ENCODE measurements at places on chromosomes 16 and 17. TPM values are rescaled to one million over a fixed set of nuclear protein-coding genes. Genes with fewer than 3 reads are reported as not detected.

DNA sequence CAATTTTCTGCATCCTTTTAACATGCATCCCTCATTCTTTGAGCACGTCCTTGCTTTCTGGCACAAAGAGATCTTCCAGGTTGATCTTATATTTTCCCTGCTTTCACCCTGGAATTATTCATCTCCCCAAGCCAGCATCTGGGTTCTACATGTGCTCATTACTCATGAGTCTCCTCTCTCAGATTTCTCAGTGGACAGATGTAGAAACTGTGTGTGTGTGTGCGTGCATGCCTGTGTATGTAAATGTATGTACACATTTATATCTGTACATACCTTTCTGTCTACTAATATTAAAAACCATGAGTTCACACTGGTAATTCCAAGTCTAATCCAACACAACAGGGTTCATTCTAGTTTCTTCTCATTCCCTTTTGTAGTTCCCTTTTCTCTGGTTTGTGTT, 41.9 kb upstream of the NSRP1 start:
- DNase-seq = no peak

- peak; percentile 40 for DNase-seq
These were observed 106.4 kb downstream of the SLC39A11 start for GRCh38 chr17:72985882-72986720.

DNA sequence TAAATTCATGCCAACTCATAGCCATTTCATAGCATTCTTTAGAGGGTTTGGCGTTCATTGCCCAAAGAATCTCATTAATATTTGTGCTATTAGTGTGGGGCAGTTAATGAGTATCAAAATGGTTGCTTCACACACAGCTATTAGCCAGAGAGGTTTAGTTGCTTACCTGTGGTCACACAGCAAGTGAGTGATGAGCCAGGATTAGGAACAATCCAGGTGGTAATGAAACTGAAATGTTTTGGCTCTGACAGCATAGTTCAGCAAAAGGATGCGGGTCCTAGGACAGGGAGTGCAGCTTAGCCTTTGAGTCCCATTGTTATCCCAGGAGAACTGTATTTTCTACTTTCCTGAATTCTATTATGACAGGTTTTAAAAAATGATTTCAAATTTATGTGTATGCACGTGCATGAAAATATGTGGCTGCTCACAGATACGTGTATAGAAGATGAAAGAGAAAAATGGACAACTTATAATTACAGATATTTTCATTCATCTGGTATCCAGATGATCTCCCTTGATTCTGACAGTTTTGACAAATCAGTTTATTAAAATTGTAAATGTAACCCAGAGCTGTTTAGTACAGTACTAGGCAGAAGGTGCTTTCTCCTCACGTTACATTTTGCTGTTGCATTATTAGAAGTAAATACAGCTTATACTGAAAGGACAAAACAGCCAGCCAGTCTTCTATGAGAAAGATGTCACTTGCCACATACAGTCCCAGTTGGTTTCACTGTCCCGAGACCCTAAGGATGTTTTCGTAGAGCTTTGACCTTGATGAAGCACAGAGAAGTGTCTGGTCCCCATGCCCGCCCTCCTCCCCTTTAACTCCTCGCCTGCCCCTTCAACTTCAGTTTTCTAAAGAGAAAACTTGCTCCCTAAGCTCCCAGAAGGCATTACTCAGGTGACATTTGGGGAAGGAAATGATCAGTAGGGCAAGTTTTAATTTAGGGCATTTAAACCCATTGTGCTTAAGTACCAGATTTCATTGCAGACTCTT, 99.8 kb upstream of the TBX2 start:
- no peak for DNase-seq

DNA sequence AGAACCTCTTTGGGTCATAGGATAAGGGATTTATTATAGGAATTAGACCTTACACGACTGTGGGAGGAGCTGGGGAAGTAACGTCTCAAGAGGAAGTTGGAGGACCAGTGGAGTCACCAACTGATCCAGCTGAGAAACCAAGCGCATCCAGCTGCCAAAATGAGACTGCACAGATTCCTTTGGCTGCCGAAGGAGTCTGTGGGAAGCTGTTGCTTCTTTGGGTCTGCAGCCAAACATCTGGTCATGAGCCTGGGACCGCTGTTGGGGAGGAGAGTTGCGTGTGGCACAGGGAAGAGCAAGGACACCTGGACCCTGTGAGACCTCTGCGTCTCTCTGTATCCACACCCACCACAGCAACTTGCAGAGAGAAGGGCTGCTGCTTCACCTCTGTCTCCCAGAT, 2.4 kb upstream of the NACA2 start:
- no peak for DNase-seq

- DNase-seq = no peak
These were observed 151.9 kb upstream of the GSE1 start for GRCh38 chr16:85461022-85461813.

SLC38A8 gene
- total RNA-seq = 0.80 TPM

DNA sequence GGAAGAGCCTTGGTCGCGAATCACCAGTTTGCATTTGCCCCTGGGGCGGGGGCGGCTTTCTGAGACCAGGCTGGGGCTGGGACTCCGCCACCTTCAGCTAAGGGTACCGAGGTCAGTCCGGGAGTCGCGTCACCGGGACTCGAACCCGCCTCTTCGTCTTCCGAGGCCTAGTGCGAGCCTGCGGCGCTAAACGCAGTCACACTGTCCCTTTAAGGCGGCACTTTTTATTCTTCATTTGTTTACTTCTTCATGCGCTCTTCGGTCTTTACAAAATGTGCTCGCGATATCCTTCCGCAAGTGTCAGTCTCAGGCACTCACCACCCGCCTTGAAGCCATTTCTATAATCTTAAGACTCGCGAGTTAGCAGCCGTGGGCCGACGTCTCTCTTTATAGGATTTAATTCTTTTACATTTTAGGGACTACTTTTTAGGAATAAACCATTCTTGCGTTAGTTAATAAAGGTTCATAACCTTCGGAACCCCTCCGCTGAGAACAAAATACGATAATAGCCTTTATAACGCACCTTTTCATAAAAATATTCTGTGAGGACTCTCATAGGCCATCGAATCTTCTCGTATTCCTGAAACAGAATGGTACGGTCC, 593 bp upstream of the HEXIM1 start:
- DNase-seq = no peak

GRCh38 chr17:32451879-32452278, 7.6 kb downstream of the PSMD11 start:
- DNase-seq = no peak

IRX3 gene
- 4.5 TPM for total RNA-seq

GRCh38 chr17:17545031-17545820, 46.3 kb downstream of the PEMT start:
- DNase-seq = no peak

DNA sequence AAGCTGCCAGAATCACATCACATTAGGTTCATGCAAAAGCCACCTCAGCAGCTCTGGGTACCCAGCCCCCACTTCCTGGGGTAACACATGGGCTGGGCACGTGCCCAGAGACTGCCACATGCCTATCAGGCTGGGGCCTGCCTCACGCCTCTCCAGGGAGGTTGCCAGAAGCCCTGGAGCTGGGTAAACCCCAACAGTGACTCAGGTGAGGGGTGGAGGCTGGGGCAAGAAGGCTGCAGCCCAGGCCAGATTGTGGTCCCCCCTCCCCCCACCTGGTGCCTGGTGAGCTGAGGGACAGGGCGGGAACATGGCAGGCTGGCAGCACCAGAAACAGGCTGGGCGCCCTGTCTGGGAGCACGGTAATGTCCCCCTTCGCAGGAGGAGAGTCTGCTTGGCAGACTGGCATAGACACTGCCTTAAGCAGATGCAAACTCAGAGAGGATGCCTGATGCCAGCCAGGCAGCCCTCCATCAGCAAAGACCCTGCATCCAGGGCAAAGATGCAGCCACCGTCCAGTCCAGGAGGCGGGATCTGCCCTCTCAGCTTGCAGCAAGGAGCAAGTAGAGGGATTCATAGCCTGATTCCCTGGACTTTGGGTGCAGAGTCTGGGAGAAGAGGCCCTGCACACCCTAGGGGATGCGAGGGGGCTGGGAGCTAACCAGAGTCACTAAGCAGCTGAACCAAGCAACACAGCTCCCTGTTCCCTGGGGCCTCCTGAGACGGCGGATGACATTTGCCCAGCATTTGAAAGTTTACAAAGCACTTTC, 28.8 kb downstream of the NGFR start:
- no peak for DNase-seq

GRCh38 chr17:64038331-64039105, 18.1 kb upstream of the ICAM2 start:
- no peak for DNase-seq

DNA sequence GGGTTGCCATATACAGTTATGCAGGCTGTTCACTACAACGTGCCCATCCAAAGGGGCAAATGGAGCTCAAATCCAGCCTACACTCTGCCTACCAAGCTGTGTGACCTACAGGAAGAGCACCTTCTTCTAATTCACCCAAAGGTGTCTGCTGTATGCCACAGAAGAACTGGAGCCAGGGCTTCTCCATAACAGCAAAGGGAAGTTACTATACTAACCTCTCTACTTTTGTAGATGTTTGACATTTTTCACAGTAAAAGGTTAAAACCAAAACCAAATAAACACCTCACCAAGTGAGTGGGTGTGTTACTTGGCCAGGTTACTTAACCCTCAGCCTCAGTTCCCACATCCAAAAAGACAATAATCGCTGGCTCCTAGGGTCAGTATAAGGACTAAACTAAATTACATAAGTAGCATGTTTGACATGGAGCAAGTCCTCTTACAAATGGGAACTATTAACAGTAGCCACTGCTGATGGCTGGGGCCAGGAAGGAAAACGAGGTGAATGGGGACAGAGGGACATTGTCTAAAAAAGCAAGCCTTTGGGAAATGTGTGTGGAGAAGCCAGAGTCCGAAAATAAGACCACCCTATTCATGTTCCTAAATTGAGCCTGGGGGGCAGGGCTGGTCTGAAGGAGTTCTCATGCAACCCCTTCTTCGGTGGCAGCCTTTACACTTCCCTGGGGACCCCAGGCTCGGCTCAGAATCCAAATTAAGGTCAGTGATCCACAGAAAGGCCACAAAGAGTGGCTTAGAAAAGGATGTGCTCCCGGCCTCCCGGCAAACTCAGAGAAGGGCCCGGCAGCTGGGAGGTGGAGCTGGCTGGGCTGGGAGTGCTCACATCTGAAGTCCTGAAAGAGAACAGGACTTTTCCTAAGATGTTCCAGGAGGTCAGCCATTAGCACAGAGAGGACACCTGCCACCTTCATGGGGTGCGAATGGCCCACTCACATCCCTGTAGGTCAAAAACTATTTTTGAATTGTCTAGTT, 13.5 kb downstream of the CUEDC1 start:
- no peak for DNase-seq

CDH13 gene
- 0.07 TPM for total RNA-seq

DNA sequence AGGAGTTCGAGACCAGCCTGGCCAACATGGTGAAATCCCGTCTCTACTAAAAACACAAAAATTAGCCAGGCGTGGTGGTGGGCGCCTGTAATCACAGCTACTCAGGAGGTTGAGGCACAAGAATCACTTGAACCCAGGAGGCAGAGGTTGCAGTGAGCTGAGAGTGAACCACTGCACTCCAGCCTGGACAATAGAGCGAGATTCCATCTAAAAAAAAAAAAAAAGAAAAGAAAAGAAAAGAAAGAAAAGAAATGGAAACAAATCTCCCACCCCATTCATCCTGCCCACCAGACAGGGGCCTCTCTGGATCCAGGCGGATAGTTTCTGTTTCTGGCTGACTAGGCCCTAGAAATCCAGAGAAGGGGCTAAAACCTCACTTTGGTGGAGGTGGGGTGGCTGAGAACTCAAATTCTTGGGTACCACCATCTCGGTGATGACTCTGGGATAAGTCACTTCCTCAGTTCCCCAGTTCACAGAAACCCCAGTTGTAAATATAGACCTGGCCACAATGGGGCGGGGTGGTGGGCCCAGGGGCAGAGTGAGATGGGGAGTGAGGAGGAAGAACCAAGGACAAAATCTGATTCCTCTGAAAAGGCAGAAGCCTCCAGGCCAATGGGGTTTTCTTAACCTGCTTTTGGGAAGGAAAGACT, 22.2 kb downstream of the SOCS1 start:
- DNase-seq = no peak

DLG4 gene
- total RNA-seq = 46.3 TPM

NPIPA5 gene
- 8.5 TPM for total RNA-seq

Data from progenitor cell of endocrine pancreas (in vitro differentiated cells).